ENCODE measurements at places on chromosomes 1 and 21.

DNA sequence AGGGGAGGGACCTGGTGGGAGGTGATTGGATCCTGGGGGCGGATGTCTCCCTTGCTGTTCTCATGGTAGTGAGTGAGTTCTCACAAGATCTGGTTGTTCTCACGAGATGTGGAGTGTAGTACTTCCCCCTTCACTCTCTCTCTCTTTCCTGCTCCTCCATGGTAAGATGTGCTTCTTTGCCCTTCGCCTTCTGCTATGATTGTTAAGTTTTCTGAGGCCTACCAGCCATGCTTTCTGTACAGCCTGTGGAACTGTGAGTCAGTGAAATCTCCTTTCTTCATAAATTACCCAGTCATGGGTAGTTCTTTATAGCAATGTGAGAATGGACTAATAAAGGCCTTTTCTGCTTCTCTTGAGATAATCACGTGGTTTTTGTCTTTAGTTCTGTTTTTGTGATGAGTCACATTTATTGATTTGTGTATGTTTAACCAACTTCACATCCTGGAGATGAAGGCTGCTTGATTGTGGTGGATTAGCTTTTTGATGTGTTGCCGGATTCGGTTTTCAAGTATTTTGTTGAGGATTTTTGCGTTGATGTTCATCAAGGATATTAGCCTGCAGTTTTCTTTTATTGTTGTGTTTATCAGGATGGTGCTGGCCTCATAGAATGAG is 45.5 kb downstream of the RABGAP1L start:
- no peak for DNase-seq

DNA sequence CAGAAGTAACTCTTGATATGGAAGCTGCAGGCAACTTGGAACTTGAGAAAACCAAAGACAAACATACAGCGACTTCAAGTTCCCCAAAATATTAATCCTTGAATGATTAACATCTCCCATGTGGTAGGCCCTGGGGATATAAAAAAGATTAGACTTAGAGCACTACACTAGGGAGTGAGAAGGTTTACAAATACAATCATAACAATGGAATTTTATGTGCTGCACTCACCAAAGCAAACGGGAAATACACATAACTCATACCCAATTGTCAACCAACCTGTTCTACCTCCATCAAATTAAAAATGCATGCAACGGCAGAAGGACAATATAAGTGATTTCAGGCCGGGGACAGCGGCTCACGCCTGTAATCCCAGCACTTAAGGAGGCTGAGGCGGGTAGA is 3.7 kb downstream of the SMYD3 start:
- no peak for DNase-seq

DNA sequence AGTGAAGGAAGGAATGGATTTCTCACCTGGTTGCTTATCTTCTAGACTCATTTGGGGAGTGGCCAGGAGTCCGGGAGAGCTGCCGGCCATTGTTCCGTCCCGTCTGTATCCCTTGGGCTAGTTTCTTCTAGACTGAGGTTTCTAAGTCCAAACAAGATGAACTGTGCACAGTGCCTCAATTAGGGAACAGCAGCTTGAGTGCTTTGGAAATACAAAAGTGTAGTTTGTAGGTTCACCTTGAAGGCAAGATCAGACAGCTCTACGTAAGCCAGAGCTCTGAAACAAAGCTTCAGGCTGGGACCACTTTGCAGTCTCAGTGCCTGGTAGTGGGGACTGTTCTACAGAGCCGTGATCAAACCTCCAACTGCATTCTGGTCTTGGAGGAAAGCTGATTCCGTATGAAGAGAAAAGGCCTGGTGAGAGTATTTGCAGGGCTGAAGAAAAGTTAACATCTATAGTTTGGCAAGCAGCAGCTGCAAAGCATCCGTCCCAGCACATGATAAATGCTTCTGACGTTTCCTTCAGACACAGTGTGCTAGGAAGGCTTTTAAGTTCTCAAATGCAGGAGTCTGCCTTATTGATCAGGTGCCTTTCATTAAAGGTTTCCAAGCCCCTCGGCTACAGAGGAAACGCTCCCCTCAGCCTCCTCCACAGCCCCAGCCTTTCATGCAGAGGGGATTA is 432.8 kb downstream of the KIF26B start:
- no peak for DNase-seq

DNA sequence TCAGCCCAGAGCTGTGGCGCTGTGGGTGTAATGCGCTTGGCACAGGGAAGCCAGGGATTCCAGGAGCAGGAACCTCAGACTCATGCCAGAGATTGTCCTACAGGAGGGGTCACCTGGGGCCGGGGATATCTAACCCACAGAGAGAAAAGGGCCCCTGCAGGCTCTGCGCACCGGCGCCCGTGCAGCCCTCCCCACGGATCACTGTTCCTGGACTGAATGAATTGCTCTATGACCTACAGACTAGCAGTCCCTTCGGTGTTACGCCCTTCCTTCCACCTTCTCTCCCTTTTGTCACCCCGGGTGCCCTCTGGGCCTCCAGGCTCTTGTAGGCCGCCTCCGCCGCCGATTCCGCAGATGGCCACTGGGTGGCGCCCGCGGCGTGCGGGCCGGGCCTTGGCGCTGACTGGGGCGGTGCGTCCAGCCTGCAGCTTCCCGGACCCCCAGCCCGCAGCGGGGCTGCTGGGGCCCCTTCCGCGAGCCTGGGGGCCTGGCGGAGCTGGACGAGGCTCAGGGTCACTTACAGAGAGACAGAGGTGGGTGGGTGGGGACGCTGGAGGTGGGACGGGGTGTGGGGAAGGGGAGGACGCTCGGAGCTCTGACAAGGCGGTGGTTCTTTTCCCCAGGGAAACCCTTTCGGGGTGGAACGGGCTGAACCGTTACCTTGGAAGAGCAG is 101.3 kb downstream of the IER5 start:
- peak; percentile 78 for DNase-seq

DNA sequence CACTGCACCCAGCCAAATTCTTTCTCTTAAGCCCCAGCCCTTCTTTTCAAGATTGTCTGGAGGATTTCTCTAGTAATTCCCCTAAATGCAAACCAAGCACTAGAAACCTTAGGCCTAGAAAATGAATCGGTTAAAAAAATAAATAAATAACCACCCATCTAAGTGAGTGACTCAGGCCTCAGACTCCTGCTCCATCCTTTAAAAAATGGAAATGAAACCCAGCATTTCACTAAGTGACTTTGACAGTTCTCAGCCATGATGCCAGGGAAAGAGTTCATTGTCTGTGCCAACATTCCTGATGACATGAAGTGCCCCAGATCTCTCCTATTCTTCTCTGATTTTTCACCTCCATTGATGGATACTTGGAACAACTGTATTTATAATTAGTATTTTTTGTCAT is 415.2 kb upstream of the DAB1 start:
- no peak for DNase-seq

GRCh38 chr1:113109908-113110554 is 37.0 kb downstream of the LRIG2 start:
- DNase-seq: no peak

DNA sequence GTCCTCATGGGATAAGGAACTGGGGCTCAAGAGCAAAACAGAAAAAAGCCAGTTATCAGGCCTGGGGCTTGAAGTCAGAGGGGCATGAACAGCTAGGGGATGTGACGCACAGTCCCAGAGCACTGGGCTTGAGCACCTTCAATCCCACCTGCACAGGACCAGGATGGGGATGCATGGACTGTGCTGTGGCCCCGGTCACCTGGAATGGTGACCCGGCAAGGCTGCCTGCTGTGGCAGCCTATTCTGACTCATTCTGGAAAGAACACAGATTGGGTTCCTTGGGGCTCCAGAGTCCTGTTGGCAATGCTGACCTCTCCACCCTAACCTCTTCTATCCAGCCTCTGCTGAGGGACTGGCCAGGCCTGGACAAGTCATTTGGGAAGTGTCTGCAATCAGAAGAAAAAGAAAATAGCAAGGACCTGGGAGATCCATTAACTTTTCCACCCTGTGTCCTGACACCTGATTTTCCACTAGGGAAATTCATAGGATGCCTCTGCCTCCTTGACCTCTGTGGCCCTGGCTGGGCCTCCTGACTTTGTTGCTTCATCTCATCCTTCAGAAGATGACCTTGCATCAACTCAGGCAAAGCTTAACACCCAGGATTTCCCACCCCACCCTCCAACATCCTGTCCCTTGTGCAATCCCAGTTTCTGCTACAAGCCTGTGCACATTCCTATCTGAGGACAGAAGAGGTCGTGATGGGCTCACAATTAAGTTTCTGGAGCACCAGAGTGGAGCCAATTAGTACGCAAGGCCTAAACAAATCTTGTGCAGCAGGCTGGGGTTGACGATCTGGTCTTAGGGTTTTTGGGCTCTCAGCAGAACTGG is 17.9 kb upstream of the FMOD start:
- no peak for DNase-seq

GRCh38 chr1:223810586-223810985 is 35.2 kb downstream of the TP53BP2 start:
- DNase-seq: no peak

DNA sequence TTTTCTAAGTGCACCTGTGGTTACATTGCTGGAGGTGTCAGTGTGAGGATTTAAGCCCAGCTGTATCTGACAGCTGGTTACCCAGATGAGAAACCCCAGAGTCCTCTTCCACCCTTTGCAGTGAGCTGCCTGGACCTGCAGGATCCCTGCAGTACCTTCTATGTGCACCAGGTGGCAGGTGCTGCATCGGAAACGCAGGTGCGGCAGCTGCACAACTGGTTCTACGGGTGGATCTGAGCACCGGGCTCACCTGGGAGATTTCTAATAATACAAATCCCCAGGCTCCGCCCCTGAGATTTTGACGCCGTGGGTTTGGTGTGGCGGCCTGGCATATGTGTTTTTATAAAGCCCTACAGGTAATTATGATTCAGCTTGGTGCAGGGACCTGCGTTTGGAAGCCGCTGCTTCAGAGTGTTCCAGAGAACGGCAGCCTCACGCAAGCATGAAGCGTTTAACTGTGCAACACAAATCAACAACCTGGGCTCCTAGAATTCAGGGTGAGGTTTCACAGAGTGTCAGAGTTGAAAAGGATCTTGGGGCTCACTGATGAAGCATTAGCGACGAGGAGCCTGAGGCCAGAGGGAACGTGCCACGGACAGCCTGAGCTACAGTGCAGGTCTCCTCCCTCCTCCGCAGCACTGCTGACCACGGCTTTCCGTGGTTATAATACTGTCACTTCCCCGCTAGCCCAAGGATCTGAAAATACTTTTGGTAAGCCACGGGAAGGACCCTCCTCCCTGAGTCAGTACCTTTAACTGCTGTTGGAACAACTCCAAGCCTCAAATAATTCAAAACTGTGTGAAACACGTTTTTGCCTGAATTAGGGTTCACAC is 96.7 kb upstream of the TRABD2B start:
- peak; percentile 73 for DNase-seq

DNA sequence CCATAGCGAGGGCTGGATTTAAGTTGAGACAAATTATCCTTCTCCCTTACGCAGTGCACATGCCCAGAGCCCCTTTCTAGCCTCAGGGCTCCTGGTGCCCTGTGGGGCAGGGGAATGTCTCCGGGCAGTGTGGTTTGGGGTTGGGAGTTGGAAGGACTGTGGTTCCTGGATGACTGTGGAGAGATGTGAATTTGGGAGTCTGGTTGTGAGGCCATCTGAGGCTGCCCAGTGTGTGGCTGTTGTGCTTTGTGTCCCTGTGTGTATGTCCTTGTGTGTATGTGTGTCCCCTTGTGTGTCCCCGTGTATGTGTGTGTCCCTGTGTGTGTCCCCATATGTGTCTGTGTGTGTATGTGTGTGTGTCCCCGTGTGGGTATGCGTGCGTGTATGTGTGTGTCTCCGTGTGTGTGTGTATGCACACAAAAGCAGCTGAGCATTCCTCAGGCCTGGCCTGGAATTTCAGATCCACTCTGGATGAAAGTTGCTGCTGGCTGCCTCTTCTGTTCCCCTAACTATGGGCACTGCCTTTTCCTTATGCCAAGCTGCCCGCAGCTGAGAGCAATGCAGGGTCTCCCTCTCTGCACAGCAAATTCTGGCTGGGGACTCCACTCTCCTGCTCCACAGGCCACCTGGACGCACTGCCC is 65.4 kb downstream of the UBIAD1 start:
- DNase-seq: no peak

DNA sequence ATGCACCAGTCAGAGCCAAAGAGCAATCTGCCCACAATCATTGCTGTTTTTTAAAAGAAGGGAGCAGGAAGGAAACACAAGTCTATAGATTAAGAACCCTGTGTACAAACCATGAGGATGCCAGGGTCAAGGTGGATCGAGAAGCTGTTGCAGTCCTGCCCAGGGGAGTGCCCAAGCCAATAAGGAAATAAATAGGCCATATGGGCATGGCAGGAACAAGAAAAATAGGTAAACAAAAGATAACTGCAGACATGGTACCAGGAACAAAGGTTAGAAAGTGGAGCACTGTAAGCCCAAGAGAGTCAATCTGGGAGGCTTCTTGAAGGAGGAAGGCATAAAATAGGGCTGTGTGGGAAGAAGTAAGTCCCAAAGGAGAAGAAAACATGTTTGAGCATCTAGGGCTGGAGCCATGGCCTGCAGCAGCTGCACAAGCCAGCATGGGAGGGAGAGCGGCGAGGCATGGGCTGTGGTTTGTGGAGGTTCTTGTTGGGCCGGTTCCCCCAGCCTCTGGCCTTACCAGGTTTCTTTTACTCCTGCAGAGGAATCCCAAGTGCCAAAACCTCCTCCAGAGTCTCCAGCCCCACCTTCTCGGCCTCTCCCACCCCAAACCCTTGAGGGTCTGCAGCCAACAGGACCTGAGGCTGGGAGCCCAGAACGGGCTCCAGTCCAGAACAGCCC is 13.6 kb downstream of the INAVA start:
- no peak for DNase-seq

DNA sequence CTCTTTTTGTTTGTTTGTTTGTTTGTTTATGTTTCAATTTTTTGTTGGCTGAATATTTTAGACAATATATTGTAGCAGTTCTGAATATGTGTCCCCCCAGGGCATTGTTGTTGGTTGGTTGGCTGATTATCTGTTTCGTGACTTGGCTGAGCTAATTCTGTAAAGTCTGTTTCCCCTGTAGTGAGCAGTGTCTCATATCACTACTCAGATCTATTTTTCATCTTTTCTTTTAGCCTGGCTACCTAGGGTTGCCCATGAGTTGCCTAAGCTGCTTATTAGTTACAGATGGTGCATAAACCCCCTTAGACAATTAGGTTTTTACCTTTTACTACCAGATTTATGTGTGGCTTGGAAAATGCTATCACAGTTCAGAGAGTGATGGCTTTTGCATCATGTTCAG is 32.3 kb downstream of the CFAP57 start:
- no peak for DNase-seq
